Skeletal muscle cell (primary cell): ENCODE measurements at places on chromosomes 4 and X.

DNA sequence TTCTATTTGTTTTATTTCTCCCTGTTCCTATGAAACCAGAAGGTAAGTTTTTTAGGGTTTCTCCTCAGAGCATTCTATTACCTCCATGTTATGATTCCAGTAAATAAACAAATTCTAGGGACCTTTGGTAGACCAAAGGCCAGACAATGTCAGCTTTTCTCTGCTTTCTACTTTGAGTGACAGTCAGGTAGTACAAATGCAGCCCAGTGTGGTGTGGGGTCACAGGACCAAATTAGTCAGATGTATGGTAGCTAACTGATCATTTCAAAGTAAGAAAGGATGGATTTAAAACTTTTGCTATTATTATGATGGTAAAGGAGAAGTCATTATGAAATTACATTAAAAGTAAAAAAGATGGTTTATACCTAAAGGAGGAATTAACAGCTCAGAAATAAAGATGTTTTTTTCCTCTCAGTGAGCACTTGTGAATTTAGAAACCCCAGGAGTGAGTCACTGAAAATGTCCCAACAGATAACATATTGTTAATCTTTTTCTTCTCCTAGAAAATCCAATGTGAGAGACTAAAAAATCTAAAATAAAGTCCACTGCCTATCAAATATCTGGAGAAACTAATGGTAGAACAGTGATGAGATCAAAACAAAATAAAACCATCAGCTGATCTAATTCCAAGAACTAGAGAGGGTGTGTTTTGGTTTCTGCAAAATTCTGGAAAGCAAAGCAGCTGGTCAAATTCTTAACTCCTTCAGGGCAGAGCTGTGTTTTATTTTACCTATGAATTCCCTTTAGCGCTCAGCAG is 16.6 kb upstream of the KLHL2 start:
- no peak for DNase-seq

GRCh38 chr4:165782623-165783022 is 90.4 kb upstream of the TLL1 start:
- DNase-seq: no peak

DNA sequence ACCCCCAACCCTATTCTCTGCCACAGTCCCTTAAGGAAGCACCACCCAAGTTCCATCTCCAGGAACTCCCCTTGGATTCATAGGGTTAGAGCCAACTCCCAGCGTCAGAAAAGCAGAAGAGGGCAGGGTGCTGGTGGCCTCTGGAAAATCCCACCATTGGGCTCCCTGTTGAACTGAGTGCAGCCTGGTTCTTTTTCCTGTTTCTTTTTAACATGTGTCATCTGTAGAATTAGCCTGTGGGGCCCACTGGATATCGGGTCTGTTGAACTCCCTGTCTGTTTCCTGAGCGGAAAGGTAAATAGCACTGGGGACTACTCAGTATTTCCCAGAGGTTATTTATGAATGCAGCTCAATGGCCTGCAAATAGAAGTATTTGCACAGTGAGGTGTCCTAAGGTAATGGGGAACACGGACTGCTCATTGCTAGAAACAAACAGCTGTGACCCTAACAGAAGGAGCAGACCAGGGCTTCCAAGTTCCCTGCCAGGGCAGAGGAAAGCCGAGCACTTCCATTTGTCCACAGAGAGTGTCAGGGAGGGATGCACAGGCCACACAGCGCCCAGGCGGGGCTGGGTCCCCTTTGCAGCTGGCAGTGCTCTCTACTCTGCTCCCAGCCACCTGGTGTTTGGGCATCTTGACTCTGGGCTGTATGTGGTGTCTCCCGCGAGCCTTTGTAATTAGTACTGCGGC is 102.6 kb downstream of the FHDC1 start:
- no peak for DNase-seq

GRCh38 chrX:154534526-154535322 is 11.9 kb downstream of the G6PD start:
- DNase-seq: no peak

- DNase-seq: no peak
These were observed 75.9 kb downstream of the FIP1L1 start for GRCh38 chr4:53453385-53453784.
